ENCODE measurements at places on chromosomes 13 and 19. TPM values are rescaled to one million over a fixed set of nuclear protein-coding genes. Genes with fewer than 3 reads are reported as not detected.

DNA sequence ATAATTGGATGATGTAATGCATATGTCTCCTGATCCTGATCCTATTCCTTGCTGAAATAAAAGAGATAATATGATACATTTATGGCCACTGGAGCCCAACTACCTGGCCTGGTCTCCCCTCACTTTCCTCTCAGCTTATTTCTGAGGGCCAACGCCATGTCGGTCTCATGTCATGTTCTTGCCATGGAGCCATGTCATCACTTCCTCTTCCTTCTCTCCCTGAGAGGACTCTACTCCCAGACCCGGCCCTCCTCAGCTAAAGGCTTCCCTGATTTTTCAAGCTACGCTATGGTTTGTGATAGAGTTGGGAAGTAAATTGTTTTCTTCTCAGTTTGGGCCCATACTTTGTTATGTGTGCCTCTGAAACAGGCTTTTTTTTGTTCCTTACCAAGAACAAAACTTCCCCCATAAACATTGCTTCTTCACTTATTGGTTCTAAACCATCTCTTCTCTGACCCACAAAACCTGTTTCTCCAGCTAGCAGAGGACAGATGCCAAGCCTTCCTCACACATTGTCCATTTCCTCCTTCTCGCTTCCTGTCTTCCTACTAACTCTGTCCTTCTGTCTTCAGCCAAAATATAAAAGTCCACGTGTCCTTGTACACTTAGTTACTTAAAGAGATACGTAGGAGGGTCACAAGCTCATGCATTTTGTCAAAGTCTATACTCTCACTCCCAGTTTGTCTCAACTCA lies 319.9 kb upstream of the DACH1 start:
- no peak overlapping the region for H3K4me3 ChIP-seq
- no peak overlapping the region for H3K27ac ChIP-seq
- no peaks in the 10 kb centered on the region for H3K27me3 ChIP-seq
- DNase-seq: no peak
- no peaks in the 10 kb centered on the region for H3K36me3 ChIP-seq

DNA sequence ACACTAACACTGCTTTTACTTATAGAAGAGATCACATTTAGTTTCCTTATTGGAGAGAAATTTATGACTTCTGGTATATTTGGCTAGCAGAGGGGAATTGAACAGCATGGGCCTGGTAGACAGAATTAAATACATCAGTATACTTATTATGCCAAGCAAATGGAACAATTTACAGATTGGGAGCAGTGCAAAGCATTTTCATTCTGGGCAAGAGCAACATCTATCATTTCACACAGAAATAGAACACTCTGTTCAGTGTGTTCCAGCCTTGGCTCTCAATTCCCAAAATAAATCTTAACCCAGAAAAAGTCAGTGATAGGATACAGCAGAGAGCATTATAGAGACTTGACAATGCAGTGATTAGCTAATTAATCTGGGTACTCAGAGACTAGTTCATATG lies 604.0 kb upstream of the SLITRK6 start:
- H3K4me3 ChIP-seq: no peak overlapping the region
- H3K36me3 ChIP-seq: peaks cover 3% of the 10 kb centered on the region
- DNase-seq: no peak
- no peak overlapping the region for H3K27ac ChIP-seq

DNA sequence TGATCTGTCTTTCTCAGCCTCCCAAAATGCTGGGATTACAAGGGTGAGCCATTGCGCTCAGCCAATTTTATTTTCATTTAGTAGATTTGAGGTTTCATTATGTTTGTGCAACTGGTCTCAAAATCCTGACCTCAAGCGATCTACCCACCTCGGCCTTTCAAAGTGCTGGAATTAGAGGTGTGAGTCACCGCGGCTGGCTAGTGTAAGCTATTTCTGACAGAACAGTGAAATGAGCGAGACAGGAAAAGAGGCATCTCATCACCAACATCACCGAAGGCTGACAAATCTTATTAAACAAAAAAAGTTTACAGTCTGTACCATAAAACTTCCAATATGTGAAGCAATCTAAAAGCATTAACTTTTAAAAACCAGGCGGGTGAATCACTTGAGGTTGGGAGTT lies 12.2 kb upstream of the ZNF888 start:
- no peaks in the 10 kb centered on the region for H3K27me3 ChIP-seq
- no peak overlapping the region for H3K4me3 ChIP-seq
- peaks cover 27% of the 10 kb centered on the region for H3K4me1 ChIP-seq
- DNase-seq: peak; percentile 7
- H3K36me3 ChIP-seq: peaks cover 20% of the 10 kb centered on the region

ZNF730 gene
- total RNA-seq: 2.2 TPM

GRCh38 chr13:74406420-74406819 lies 272.2 kb upstream of the KLF12 start:
- H3K27ac ChIP-seq: no peak overlapping the region
- peak overlapping the region; percentile 27 for H3K4me3 ChIP-seq
- no peaks in the 10 kb centered on the region for H3K27me3 ChIP-seq
- no peak for DNase-seq

VAV1 gene
- total RNA-seq: 114 TPM

DNA sequence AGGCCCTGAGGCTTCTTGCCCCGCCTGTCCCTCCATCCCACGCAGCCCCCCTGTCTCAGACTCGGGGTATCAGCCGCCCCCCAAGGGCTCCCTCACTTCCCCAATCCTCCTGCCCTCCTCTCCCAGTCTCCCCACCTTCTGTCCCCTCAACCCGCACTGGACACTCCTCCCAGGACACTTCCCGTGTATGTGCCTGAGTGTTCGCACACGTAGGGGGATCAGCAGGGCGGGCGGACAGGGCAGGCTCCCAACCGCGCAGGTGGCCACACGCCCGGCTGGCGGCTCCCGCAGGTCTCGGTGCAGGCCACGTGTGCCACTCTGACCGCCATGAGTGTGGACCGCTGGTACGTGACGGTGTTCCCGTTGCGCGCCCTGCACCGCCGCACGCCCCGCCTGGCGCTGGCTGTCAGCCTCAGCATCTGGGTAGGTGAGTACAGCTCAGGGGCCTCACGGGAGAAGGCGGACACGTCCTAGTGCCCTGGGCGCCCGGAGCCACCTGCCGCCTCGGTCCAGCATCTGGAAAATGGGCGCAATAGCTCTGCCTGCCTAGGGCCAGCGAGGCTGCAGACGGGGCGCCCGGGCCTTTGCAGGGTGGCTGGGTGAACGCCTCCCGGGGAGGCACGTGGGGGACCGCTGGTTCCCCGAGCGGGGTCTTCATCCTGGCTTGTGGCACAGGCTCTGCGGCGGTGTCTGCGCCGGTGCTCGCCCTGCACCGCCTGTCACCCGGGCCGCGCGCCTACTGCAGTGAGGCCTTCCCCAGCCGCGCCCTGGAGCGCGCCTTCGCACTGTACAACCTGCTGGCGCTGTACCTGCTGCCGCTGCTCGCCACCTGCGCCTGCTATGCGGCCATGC lies 2.3 kb downstream of the KISS1R start:
- no peak overlapping the region for H3K27ac ChIP-seq
- H3K27me3 ChIP-seq: no peaks in the 10 kb centered on the region
- DNase-seq: peak; percentile 58
- H3K4me3 ChIP-seq: peak overlapping the region; percentile 68

SERP2 gene
- total RNA-seq: 1.0 TPM

- no peak overlapping the region for H3K4me3 ChIP-seq
- no peak overlapping the region for H3K27ac ChIP-seq
- H3K4me1 ChIP-seq: peaks cover 18% of the 10 kb centered on the region
- no peaks in the 10 kb centered on the region for H3K36me3 ChIP-seq
Observed at GRCh38 chr13:49303533-49304252, 56.0 kb downstream of the CDADC1 start.

Data from activated T-cell treated with anti-CD3 and anti-CD28 coated beads, Interleukin-2, amount 50 U/mL, for 72 hours (primary cell).